ENCODE measurements at places on chromosomes 11 and 22.
A peak's percentile ranks its signal among the peaks of the same experiment; 100 is the strongest.

DNA sequence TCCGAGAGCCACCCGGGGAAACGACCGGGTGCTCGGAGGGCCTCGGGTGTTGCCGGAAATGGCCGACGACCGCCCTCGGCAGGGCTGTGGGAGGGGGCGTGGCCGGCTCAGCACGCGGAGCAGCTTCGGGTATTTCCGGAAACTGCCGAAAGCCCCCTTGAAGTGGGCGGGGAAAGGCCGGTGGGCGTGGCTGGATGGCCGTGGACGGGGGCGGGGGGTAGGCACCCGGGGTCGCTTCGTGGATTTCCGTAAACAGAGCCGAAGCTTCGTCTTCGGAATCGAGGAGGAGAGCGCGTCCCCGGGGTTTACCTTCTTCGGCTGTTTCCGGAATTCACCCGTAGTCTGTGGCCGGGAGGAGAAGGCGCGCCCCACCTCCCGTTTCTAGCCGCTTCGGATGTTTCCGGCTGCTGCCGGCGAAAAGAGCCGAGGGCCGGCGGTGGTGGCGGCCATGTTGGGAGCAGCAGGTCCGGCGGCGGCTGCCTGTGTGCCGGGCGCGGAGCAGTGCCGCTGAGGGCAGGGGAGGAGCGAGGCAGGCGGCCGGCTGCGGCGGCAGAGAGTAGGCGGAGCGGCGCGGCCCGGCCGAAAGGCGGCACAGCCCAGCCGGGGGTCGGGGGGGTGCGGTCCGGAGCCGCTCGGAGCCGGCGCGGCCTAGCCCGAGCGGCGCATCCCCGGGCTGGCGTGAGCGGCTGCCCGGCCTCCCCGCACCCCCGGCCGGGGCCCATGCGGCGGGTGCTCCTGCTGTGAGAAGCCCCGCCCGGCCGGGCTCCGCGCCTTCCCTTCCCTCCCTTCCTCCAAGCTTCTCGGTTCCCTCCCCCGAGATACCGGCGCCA lies at the start of gene MARK2:
Gene MARK2, plus strand, starts transcription at position 433 of the 830 bp plus-strand sequence. Its CDS starts 397 bp downstream, at position 830.
- DNase-seq = peak; percentile 92

DNA sequence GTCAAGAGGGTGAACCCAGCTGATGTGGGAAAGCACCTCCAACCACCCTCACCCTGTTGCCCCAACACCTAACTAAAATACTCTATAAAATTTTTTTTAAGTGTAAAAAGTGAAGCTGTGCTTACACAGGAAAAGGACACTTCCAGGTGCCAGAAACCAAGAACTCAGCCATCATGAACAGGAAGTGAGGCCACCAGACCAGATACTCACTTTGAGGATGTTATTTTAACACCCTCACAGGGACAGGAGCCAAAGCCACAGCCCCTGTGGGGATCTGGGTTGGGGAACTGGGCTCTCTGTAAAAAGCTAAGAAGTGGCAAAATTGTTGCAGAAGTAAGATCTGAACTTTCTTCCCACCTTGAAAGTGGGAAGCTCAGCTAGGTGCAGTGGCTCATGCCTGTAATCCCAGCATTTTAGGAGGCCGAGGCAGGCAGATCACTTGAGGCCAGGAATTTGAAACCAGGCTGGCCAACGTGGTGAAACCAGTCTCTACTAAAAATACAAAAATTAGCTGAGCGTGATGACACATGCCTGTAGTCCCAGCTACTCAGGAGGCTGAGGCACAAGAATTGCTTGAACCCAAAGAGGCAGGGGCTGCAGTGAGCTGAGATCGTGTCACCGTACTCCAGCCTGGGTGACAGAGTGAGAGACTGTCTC lies 3.8 kb downstream of the RSPH14 start:
- no peak for DNase-seq

- DNase-seq = no peak
Observed at GRCh38 chr11:15236559-15236958, 121.8 kb downstream of the INSC start.

DNA sequence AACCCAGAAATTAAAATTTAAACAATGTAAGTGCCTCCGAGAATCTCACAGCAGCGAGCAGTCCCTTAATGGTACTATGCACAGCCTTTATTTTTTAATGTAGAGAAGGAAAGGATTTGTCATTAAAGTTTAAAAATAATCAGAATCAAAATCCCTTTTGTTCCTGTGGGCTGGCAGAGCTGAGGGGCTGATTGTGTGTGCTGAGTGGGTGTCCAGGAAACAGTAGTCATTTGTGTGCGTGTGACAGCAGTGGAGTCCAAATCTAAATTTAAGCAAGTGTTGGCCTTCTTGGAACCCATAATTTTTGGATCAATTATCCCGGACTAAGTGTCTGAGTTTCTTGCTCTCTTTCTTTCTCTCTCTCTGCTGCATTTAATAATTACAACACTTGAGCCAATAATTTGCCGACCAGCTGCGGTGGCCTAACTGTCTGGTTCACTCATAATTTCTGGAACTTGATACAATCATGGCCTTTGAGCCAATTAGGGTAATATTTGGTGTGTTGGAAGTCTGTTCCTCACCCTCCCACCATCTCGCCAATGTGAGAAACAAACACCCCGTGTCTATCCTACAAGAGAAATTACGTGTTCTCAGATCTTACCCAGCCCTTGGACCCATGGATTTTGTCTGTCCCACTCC lies 528.0 kb downstream of the SOX6 start:
- no peak for DNase-seq

GRCh38 chr11:8719721-8720120 lies 37.1 kb downstream of the RPL27A start:
- DNase-seq = no peak

GRCh38 chr11:46540807-46541206 lies 53.0 kb downstream of the AMBRA1 start:
- no peak for DNase-seq

- DNase-seq = no peak
Observed at GRCh38 chr11:7222619-7223018, 29.1 kb upstream of the SYT9 start.

- DNase-seq = no peak
Observed at GRCh38 chr22:21651521-21652009, 9.5 kb downstream of the SDF2L1 start.

DNA sequence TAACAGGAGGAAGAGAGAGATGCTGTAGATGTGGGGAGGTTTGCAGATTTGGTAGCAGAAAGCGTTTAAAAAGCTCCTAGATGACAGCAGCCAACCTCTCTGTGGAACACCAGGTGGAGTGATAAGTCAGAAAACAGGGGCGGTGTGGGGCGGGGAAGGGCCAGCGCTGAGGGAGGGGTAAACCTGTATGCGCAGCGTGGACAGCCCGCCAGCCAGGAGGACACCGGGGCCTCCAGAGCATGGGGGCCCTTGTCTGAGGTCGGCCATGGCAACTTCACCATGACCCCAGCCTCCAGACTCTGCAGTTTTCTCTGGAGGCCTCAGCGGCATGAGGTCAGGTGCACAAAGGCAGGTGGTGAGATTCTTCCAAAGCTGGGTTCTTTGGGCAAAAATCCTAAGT lies 423.7 kb downstream of the BRD1 start:
- no peak for DNase-seq

DNA sequence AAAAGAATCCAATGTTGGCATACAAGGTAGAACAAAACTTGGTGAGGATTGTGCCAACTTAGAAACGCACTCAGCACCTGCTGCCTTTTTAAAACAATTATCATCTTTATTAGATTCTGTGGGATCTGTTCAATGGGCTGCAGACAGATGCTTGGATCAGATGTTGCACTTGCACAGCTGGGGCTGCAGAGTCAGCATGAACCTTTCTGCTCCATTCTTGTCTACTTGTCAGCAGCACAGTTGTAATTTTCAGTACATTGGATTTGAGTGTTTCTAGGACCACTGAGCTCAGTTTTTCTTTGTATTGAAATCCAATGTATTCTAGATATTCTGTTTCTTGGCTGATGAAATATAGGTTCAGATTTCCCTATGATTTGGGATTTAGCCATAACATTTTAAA lies 164.5 kb downstream of the LUZP2 start:
- DNase-seq = no peak

GRCh38 chr11:65072631-65072966 lies 11.2 kb downstream of the CDCA5 start:
- no peak for DNase-seq

GRCh38 chr11:41461057-41461681 lies 1.7 kb upstream of the LRRC4C start:
- DNase-seq = no peak

DNA sequence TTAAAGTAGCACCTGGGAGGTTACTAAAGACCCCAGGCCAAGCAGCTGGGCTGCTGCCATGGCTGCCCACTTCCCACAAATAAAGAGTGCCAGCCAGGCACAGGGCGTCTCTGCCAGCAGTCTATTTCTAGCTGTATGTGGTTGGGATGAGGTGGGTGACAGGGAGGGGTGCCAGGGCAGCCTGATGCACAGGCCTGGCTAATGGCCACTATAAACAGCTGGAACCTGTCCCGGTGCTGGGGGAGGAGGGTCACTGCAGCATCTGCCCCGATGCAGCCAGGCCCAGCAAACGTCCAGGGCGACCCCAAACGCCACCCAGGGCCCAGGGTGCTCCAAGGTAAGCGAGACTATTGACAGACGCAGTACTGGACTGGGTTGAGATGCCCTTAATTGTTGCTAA lies 37.4 kb downstream of the SCUBE1 start:
- no peak for DNase-seq

- no peak for DNase-seq
Observed at GRCh38 chr11:17604201-17604914, 57.3 kb downstream of the OTOG start.

DNA sequence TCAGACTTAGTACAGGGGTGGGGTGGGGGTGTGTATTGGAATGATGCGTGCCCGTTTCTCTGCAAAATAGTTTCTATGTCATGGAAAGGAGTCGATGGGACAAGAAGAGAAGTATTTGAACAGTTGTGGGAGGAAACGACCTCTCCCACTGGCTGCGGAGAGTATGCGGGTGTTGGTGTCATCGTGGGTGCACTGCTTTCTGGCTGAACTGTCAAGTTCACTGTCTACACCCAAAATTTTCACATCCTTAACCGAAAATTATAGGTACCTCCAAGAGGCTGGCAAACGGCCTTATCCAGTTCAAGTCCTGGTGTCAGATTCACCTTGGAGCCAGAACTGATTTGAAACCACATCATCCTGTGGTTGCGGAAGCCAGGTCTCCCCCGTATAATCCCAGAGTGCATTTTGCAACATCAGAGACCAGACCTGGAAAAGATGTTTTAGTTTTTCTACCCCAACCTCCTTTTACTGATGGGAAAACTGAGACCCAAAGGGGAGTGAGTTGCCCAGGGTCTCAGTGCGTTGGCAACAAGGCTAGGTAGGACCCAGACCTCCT lies 497 bp upstream of the SSRP1 start:
- no peak for DNase-seq

GRCh38 chr11:97739932-97740800 lies 1280.6 kb upstream of the CNTN5 start:
- no peak for DNase-seq

- peak; percentile 43 for DNase-seq
Observed at GRCh38 chr22:28112548-28113043, 193.5 kb upstream of the PITPNB start.

GRCh38 chr11:68467201-68467834 lies 6.8 kb downstream of the PPP6R3 start:
- DNase-seq = no peak

GRCh38 chr11:12769834-12770345 lies 95.7 kb downstream of the TEAD1 start:
- DNase-seq = peak; percentile 33

DNA sequence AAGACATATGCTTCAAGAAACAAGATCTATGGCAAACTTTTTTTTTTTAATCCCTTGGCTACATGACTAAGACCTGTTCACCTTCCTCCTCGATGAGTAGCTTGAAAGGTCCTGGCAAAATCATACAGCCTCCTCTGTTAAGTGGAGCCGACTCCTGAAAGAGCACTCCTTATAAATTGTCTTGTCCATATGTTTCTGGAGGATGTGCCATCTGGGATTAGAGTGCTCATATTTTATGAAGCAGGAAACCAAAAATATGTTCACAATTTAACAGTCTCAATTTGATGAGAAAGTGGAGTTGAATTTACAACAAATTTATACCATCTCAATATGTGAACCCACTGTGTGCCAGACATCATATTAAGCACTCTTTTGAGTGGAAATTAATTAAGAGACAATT lies 912.1 kb upstream of the FAT3 start:
- no peak for DNase-seq

GRCh38 chr22:32961497-32961896 lies 96.7 kb downstream of the SYN3 start:
- no peak for DNase-seq
